Pulmonary artery endothelial cell (primary cell): ENCODE measurements at places on chromosomes 7 and 10.

DNA sequence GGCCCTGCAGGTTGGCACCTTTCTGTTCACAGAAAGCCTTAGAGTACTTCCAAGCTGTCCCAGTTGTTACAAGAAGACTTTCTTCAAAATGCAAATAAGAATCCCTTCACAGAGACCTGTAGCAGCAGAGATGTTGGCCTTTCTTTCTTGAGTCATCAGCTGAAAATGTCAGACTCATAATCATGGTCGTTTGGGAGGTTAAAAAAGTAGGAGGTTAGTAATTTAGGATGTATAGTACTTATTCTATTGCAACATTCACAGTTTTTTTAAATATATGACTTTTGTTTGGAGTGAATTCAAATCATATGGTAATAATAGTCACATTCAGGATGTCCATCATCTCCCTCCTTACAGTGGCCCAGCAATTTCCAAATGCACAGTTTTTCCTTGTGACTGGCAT, 223.9 kb upstream of the GLI3 start:
- DNase-seq = no peak

- no peak for DNase-seq
Observed at GRCh38 chr7:55063633-55064032, 44.8 kb downstream of the EGFR start.

DNA sequence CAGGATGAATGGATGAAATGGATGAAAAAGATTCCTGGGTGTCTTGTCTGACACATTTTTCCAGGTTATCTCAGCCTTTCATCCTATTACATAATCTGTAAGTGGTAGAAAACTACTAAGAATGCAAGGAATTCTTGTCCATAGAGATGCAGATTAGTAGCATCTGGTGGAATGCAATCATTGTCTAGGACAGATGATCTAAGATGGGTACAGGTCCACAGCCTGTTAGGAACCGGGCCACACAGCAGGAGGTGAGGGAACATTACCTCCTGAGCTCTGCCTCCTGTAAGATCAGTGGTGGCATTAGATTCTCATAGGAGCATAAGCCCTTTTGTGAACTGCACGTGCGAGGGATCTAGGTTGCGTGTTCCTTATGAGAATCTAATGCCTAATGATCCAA, 225.0 kb downstream of the CALN1 start:
- DNase-seq = no peak

DNA sequence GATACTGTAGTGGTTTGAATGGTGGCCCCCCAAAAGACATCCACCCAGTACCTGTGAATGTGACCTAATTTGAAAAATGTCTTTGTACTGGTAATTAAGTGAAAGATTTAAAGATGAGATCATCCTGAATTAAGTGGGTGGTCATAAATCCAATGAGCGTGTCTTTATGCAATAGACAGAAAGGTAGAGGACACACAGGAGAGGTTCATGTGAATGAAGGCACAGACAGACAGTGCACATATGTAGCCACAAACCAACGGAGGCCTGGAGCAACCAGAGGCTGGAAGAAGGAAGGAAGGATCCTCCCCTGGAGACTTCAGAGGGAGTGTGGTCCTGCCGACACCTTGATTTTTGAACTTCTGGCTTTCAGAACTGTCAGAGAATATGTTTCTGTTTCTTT, 160.3 kb downstream of the CNTNAP2 start:
- DNase-seq = no peak

DNA sequence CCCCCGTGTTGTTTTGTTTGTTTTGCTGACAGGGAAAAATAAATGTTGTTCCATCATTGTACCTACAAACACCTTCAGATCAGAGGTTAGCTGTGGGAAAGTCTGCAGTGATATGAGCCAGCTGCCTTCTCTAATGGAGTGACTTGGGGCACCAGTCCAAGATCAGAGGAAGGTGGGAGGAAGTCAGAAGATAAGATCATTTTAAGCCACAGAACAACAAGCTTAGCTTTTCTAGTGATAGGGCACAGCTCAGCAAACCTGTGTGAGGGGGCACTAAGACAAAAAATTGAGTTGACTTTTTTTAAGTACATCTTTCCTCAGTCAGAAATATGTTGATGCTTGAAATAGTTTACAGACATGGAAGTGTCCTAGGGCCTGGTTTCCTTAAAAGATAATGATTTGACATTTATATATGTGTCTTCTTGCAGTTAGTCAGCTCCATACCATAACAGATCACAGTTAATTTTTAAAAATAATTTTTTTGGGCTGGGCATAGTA, 240.3 kb upstream of the KAT6B start:
- DNase-seq = no peak

- no peak for DNase-seq
Observed at GRCh38 chr10:78247266-78247665, 213.6 kb downstream of the RPS24 start.

DNA sequence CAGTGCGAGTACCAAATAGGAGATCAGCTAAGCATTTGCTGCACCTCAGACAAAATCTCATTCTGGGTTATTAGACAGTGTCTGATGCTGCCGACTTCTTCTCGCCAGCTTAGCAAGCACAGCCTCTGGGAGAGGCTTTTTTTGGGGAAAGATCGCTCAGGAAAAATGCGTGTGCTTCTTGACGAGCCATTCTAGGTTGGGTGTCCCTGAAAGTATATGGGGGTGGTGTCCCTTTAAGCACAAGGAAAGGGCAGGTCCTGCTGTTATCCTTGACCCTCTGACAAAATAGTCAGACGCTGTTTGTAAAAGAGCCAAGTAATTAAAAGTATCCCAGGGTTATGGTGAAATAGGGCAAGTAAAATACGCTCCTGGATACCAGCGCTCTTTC, 540.1 kb upstream of the FZD8 start:
- no peak for DNase-seq

- no peak for DNase-seq
Observed at GRCh38 chr7:26563406-26563805, 271.7 kb downstream of the SNX10 start.

DNA sequence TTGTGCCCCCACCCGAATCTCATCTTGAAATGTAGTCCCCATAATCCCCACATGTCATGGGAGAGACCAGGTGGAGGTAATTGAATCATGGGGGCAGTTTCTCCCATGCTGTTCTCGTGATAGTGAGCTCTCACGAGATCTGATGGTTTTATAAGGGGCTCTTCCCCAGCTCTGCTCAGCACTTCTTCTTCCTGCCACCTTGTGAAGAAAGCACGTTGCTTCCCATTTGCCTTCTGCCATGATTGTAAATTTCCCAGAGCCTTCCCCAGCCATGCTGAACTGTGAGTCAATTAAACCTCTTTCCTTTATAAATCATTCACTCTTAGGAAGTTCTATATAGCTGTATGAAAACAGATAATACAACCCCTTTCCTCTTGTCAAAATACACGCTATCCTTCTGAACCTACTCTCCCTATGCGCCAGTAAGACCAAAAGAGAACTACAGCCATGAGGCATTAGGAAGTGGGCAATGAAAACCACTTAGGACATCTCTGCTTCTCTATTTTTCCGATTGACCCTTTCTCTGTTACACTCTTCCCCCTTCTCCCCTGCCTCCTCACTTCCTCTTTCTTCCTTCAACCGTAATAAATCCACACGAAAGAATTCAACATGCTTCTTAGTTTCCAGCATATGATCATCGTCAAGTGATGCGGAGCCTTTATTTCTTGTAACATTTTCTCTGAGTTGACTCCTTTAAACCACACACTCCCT, 101.2 kb upstream of the WDR11 start:
- DNase-seq = no peak

DNA sequence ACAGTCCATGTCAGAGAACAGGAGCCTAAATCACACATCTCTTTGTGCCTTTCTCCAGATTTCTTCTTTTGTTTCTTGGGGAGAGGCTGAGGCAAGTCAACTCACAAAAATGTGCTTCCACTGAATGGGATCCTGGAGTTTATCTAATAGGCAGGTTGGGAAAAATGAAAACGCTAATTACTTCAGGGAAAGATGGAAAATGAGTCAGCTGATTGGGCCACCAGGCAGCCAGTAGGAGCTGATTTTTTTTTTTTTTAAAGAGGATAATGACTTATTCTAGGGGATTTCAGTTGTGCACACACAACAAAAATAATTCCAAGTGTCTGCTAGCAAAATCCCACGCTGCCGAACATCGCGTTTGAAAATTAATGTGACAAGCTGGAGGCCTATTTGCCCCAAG, 412.8 kb upstream of the ZMIZ1 start:
- no peak for DNase-seq

- DNase-seq = no peak
Observed at GRCh38 chr7:35508623-35509400, 186.1 kb downstream of the HERPUD2 start.

DNA sequence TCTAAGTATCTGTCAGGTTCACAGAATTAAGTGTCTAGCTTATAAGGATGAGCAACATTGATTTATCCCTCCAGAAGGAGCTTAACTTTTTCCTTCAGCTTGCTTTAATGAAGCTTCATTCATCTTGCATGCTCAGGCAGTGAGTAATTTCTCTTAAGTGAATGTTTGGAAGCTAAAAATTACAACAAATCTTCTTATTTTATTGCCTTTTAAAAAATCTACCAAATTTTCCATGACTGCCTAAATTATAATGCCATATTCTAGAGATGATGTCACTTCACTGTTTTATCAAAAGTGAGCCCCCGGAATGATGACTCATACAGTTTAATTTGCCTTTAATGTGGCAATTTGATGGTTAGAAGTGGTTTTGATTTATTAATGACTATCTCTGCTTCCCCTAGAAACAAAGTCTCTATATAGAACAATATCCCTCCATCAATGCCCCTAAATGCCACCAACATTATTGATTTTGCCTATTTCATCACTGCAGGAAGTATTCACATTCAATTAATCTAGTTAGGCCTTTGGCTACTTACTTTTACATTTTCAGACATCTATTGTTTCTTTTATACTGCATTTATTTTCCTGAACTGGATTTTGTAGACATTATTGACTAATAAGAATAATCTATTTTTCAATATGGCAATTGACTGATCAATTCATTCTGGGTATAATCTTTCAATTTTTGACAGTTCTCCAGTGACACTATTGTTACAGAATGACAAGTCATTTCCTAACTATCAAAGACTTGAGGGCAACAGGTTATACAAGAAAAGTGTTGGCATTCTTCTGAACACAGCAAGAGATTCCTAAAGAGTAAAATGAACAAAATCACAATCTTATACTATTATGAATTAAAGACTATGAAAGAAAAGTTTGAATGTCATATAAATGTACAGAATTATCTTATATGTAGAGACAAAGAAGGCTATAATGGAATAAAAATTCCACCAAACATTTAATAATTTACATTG, 139.3 kb upstream of the ODAD2 start:
- DNase-seq = no peak

GRCh38 chr10:77909749-77910375, 16.7 kb downstream of the DLG5 start:
- no peak for DNase-seq

DNA sequence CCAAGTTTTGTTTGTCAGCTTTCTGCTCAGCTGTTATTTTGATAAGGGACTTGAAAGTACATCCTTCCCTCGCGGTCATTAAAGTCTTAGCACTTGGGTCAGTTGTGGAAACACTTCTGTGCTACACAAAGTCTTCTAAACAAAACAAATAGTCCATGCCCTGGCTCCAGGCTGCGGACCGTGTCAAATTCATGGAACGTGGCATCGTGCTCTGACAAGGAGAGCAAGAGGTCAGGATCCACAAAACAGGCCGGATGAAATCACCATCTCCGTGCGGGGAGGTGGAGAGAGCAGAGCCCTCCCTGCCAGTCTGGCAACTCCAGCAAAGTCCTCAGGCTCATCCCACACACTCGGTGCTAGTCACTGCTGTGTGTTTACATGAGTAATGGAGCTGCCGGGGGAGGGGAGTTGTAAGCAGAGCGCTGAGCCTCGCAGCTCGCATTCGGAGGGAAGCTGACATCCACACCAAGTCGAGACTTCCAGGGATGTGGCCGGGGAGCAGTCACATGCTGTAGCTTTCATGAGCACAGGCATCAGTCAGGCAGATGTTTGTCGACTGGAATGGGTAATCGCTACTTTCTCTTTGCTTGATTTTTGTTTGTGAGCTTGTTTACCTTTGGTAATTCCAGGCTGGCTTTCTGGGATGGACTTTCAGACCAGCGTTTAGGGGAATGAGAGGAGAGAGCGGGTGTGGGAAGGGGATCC, 147.6 kb downstream of the ARID5B start:
- DNase-seq = peak; percentile 81

DNA sequence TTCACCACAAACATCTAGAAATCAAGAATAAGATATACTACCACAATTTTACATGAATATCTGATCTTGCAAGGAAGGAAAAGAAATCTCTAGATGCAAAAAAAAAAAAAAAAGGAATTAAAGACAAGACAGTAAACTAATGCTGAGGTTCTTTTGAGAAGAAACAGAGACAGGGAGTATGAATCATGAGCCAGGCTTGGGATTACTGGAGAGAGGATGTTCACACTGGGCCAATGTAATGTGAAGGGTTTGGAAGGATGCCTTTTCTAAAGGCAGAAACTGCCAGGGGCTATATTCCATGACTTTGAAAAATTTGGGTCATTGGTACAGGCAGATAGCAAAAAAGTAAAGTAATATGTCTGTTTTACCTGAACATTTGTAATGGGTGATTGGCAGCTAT, 573.0 kb upstream of the IGFBP3 start:
- no peak for DNase-seq

DNA sequence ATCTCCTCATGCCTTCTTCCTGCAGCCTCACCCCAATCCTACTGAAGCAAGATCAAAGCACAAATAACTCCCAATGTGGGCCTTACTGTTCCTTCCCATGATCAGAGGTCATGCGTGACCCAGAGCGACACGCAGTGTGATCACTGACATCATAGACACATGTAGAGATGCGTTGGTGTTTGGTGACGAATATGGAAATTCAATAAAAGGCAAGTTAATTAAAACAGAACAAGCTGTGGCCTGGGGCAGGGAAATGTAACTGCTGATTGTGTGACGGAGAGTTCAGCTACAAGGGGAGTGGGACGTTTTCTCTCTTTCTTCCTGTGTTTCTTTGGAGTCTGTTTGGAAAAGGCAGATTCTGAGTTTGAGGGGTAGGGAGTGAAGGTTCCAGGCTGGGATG, 34.8 kb upstream of the CARD11 start:
- no peak for DNase-seq
